Germinal center (tissue), 1 donor: ENCODE measurements at places on chromosomes 1 and 21.

DNA sequence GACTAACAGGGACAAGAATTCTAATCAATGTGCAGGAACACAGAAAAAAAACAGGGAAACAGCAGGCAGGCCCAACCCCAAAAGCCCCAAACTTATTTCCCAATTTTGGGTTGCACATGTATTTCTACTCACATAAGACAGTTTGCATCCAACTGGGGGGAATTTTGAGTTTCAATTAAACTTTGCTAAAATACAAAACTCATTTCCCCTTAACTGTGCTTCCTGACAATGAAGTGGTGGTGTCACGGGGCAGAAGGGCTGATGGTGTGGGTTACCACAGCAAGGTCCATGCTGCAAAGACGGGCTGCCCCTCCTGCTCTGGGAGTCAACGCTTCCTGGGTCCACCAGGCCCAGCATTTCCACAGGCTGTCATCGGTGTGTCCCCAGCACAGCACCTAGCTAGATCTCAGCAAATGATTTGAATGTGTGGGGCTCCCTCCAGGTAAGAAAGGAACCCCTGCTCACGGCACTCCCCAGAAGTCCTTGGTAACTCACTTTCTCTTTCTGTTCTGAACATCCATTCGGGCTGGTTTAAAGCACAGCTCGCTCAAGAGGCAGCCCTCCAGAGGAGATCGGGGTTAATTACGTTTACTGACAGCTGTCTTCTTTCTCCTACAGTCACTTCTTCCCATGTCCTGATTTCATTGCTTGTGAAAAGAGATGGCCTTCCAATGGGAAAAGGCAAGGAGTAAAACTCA lies 27.4 kb downstream of the HIVEP3 start:
- peak; percentile 73 for DNase-seq

- DNase-seq, result no peak
These were observed 14.0 kb upstream of the LGALS8 start for GRCh38 chr1:236509647-236510401.

- DNase-seq, result no peak
These were observed 95.1 kb downstream of the WDR4 start for GRCh38 chr21:42784276-42784675.

GRCh38 chr1:45796946-45797345 lies 6.5 kb upstream of the MAST2 start:
- DNase-seq, result no peak

GRCh38 chr1:24909388-24909898 lies 20.6 kb downstream of the RUNX3 start:
- DNase-seq, result no peak

- no peak for DNase-seq
These were observed 30.7 kb upstream of the ACTRT2 start for GRCh38 chr1:2990376-2991115.

- no peak for DNase-seq
These were observed 2.2 kb downstream of the RGS2 start for GRCh38 chr1:192811006-192811405.

- no peak for DNase-seq
These were observed 673.7 kb upstream of the BRINP3 start for GRCh38 chr1:191151321-191151807.

GRCh38 chr1:166869318-166870099 lies 6.6 kb downstream of the TADA1 start:
- no peak for DNase-seq

DNA sequence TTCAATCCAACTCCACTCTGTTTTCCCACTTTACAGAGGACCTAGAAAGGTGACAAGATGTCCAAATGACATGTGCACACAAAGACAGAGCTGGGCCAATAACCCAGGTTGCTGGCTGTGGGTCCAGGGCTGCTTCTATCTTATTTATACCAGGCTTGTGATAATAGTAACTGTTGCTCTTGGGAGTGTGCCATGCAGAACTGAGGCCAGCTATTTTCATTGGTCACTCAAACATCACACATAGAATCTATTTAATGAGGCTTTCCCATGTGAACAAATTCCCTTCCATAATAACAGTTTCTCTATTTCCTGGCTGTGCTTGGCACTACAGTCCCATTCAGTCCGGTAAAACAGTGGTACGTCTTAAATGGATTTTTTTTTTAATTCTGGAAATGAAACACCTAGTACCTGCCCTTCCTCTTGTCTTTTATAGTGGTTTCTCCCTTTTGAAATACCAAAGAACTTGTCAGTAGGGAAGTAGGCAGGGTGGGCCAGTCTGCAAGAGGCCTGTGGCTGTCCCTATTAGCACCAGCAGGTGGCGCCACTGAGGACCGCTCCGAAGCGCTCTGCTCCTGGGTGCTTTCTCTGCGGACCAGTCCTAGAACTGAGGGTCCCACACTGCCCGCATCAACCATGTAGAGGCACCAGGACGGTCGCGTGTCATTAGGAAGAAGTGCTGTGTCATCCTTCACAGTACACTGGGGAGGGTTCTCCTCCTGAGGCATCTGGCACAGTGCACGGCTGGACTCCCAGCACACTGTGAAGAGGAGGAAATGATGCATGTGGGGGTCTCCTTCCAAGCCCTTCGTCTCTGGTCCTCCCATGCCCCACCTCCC lies 52.1 kb downstream of the GPR161 start:
- peak; percentile 67 for DNase-seq

DNA sequence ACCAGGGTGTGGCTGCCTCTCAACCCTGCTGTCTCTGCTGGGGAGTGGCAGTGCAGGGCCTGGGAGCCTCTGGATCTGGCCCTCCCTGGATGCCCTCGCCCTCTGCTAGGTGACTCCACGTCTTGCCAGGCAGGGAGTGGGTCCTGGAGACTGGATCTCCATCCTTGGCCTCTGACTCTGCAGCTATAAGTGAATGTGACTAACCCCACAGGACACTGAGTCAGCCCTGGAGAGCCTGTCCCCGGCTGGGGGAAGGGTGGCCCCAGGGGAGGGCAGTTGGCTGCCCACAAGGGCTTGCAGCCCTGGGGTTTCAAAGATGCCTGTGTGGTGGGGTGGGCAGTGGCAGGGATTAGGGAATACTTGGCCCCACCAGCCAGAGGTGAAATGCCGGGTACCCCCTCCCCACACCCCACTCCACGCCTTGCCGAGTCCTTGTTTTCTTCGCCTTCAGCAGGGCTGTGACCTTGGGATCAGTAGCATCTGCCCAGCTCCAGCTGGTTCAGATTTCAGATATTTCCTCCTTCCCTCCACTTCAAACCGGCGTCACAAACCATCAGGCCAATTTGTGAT lies 1.9 kb upstream of the MYBPH start:
- no peak for DNase-seq

- DNase-seq, result no peak
These were observed 115.5 kb downstream of the ACBD6 start for GRCh38 chr1:180386745-180387367.

DNA sequence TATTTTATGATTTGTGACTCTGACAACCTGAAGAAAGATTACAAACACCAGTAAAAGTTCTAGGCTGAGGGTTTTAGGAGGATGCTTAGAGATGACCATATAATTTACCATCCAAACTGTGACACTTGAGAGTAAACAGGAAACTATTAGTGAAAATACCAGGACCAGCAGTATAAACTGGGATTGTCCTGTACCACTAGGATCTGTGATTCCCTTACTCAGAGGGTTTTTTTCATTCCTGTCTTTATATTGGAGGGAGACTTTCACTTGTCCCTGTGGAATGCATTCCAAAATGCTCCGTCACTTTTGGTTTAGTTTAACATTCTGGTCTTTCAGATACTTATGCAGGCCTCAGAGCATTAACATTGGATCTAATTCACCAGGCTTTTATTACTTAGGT lies 482.9 kb downstream of the PTBP2 start:
- no peak for DNase-seq

DNA sequence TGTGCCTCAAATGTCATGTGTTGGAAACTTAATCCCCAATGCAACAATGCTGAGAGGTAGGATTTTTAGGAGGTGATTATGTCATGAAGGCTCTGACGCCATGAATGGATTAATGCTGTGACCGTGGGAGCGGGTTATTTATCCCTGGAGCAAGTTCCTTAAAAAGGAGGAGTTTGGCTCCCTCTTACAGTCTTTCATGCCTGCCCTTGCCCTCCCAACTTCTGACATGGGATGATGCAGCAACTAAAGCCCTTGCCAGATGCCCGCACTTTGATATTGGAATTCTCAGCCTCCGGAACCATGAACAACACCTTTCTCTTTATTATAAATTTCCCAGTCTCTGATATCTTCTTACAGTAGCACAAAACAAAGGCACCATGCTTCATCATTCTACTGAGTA lies 685.3 kb upstream of the CHRM3 start:
- DNase-seq, result no peak

DNA sequence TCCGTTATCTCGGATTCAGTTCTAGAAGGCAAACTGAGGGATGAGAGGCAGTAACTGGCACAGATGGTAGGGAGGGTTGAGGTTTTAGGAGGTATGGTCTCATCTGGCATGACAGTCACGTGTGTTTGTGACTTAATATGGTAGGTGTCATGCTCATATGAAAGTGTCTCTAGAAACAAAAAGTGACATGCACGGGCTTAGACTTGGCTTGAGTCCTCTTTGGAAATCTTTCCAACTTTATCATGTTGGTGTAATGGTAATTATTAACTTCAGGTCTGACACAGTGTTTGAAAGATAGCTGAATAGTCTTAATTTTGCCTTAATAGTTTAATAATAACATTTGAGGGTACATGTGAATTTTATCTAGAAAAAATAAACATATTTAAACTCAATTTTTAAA lies 218.1 kb downstream of the FMN2 start:
- DNase-seq, result no peak

DNA sequence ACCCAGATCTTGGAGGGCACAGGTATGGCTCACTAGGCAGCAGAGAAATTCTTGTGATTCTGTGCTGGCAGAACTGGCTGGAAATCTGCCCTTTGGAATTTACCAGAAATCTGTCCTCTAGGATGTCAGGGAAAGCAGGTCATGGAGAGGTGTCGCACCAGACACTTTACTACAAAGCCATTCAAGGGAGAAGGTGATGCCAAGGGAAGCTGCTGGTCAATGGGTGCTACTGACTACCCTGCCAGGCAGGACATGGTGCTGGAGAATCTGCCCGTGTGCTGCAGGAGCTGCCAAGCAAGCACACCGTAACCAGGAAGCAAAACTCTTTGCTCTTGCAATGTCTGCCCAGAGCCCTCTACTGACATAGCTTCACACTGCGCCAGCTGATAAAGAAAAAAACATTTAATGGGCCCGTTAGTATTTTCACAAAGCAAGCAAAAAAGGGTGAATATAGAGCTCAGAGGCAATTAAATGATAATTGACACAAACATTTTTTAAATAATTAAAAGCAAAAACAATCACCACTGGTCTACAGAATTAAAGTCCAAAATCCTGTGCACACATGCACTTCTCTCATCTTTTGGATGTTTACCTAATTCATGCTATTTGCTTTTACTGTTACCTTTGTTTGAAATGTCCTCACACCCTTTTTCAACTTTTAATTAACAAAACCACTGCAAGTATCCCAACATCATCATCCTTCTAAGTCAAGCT lies 7.2 kb upstream of the FBXO28 start:
- peak; percentile 54 for DNase-seq
